ENCODE measurements at places on chromosomes 5 and 9.

DNA sequence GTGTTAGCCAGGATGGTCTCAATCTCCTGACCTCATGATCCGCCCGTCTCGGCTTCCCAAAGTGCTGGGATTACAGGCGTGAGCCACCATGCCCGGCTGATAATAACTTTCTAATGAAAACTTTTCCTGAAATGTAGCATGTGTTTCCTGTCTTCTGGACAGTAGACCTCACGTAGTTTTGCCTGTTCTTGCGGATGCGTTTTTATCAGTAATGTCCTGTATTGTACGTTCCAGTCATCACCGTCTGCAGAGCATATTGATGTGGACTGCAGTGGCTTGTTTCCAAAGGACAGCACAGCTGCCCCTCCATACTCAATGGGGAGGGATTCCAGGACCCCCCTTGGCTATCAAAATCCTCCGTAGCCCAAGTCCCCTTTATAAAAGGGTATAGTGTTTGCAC lies 12.8 kb downstream of the EXOC3 start:
- no peak for DNase-seq

DNA sequence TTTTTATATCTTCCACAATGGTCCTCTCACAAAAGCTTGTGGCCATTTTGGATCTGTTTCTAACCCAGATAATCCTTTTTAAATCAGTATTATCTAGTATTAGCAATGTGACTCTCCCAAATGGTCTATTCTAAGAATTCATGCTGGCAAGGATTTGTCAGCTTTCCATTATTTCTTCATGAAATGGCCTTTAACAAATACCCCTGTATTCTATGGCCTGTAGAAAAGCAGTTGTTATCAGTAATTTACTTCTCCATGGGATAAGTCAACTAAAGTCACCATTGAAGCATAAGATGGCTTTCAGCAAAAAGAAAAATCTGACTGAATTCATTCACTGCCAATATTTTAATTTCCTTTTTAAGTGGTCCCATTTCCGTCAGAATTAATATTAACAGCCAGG lies 346.4 kb upstream of the FAM174A start:
- DNase-seq = no peak

- DNase-seq = peak; percentile 46
Observed at GRCh38 chr5:134086943-134087305, 27.6 kb upstream of the TCF7 start.

- no peak for DNase-seq
Observed at GRCh38 chr5:174612686-174613085, 111.7 kb upstream of the MSX2 start.

- no peak for DNase-seq
Observed at GRCh38 chr9:120616966-120617935, 37.3 kb upstream of the CDK5RAP2 start.

DNA sequence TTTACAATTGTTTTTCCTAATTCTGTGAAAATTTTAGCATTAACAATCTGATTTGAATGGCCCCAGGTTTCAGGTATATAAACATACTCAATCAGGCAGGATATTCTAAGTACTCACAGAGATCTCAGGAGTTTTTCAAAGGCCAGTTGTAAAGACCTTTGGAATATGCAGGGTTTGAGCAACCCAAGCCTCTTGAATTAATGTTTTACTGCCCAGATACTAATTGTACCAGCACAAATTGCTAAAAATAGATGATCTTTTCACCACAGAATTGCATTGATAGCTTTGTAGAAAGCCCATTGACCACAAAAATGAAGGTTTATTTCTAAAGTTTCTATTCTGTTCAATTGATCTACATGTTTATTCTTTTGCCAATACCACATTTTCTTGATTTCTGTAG lies 186.5 kb downstream of the OSTF1 start:
- DNase-seq = no peak

DNA sequence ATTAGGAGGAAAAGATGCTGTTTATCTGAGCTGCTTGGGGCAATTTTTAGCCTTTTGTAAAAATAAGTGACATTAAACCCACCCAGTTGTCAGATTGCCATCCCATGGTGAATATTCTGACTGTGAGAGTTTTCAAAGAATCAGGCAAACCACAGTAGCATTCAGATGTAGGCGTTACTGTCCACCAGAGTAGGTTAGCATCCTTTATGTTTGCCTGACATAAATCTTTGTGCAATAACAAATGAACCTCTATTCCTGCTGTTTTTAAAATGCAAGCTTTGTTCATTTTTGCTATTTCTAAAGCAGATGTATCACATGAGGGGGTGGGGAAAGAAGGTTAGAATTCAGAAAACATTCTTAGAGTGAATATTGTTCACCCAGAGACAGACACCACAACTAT lies 427.8 kb downstream of the CDH9 start:
- DNase-seq = no peak

DNA sequence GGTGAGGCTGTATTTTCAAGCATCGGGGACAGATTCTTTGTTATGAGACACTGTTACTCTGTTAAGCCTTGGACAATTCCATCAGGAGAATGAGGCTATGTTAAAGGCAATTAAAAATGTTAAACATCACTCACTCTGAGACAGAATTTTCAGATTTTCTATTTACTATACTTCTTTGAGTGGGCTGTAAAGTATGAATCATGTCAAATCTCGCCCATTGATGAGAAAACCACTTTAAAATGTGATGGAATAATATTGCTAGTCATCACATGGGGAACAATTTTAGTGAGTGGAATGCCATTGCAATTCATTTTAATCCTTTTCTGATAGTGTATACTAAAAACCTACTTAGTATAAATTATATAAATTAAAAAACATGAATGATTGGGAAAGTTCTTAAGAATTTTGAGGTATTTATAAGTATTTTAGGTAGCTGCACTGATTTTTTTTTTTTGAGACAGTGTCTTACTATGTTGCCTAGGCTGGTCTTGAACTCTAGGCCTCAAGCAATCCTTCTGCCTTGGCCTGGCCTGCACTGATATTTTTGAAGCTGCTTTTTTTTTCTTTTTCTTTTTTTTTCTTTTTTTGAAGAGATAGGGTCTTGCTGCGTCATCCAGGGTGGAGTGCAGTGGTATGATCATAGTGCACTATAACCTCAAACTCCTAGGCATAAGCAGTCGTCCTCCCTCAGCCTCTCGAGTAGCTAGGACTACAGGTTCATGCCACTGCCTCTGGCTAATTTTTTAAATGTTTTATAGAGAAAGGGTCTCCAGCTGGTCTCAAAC lies 73.2 kb downstream of the KIAA1958 start:
- DNase-seq = no peak

DNA sequence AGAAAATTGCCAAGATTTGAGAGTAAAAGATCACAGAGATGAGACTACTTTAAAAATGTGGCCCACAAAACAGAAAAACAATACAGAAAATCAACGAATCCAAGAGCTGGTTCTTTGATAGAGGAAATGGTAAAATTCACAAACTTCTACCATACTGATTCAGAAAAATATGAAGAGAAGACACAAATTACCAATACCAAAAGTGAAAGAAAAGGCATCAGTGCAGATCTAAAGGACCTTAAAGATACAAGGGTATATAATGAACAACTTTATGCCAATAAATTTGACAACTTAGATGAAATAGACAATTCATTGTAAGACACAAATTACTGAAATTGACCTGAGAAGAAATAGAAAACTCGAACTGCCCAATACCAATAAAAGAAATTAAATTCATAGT lies 24.4 kb upstream of the SLC1A1 start:
- no peak for DNase-seq

DNA sequence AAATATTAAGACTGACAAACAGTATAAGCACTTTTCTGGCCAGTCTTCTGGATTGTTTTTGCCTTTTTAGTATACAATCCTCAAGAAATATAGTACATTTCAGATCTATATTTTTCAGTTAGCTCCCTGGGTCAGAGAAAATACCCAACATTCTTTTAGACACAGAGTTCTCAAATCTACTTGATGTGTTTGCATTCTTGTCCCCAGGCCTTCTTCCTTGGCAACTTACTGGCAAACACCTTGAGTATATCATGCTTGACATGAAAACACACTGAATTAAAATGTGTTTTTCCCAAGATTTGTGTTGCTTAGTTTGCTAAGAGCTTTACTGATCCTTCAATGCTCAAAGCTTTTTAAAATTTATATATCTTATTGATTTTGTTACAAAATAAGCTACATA lies 1413.1 kb upstream of the CDH9 start:
- no peak for DNase-seq

- no peak for DNase-seq
Observed at GRCh38 chr5:31639481-31640411, 815 bp downstream of the PDZD2 start.

DNA sequence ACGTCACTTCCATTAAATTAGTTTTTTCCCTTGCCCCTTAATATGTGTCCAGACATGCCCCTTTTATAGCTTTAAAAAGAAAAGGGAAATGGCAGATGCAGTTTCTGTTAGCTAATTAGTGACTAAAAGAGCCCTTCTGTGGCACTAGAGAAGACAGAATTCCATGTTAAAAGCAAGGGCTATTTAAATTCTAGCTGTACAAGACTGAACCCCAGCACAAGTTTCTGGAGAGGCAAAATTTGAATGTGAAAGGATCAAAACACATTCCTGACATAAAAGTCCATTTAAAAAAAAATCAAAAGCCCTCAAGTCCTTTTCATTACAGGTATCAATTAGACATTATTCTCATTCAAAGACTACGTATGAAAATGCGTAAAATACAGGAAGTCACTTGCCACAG lies 78.7 kb downstream of the HAPLN1 start:
- no peak for DNase-seq

DNA sequence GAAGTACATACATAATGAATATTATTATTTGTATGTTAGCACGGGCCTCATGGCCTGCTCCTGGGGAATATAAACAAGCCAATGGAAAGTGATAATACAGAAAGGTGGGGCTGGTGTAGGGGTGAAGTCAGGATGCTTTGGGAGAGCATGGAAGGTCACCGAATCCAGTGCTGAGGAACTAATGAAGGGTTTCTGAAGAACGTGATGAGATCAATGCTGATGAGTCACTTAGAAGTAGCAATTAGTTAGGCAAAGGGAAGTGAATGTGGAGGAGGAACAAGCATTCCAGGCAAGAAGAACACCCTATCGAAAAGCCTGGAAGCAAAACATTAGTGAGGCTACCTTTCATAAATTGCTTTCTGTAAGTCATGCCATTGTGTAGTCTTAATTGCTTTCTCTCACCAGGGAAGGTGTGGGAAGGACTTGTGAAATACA lies 2.1 kb downstream of the ANXA1 start:
- no peak for DNase-seq

GRCh38 chr5:146528236-146528635 lies 12.2 kb upstream of the GPR151 start:
- DNase-seq = no peak

DNA sequence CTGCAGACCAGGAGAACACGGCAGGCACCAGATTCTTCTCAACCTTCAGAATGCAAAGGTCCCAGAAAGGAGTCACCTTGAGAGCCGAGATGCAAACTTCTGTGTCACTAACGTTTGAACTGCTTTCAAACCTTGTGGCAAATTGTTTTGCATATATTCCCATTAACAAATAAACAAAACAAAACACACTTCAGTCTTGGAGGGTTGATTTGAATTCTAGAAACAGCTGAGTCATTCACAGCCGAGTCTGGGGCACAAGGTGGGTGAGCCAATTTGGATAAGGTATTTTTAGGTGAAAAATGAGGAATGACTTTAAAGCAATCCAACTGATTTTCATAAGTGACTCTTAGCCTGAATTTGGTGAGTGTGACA lies 38.8 kb upstream of the ANKRD33B start:
- no peak for DNase-seq

DNA sequence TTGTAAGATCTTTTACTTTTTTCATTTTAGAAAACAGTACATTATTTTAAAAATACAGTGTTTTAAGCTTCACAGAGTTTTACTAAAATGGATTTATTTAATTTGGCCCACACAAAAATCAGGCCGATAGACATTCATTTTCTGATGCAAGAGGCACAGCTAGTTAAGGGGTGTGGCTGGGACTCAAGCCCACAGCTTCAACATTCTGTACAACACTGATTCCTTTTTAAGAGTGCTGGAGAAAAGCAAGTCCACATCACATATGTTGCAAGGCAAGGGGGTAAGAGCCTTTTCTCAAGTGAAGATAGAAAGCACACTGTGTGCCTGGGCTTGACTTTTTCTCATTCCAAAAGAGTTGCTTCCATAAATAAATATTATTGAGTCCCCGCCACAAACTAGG lies 195.9 kb downstream of the RFK start:
- DNase-seq = no peak

DNA sequence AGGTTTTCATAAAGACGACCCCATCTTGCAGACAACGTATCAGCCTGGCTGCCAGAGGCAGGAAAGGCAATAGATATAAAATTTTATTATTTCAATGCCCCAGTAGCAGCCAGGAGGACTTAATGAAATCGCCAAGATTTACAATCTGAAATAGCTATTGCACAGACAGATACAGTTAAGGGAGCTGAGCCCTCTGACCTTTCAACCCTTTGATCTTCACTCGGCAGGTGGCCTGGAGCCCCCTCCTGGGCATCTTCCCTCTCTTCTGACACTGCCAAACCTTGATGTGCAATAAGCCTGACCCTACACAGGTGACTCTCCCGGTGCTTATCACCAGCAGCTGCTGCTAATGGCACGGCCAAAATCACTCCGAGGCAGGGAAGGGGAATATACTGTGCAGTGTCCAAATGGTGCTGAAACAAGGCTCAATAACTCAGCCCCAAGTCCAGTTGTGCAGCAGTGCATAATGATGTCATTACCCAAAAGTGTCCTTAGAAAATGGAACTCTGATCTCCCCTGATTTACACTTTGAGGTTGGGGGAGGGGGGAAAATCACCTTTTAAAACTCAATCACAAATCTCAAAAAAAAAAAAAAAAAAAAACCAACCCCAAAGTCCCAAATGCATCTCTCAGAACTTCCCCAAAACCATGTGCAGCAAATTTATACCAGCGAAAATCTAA lies 242.0 kb downstream of the CRB2 start:
- no peak for DNase-seq

DNA sequence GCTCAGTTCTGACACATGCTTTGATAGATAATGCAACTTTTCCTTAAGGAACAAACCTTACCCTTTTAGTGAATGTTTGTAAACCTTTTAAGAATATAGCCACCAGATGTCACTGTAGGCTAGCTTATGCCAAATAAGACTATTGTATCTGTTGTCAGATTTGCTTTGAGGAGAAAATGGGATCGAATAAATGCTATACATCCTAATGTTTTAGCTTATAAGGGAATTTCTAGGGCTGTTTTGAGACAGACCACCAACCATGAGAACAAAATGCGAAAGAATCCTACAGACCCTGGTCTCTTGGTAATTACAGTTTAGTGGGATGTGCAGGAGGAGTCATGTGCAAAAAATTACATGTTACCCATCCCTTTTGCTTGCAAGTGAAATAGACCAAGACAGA lies 127.6 kb upstream of the NMUR2 start:
- no peak for DNase-seq

GRCh38 chr5:15474143-15474719 lies 25.7 kb upstream of the FBXL7 start:
- DNase-seq = no peak
